ENCODE measurements at places on chromosomes 3 and 15.

GRCh38 chr15:75659928-75660645, 12.4 kb downstream of the SNX33 start:
- DNase-seq = no peak

GRCh38 chr3:124780356-124780755, 50.1 kb downstream of the UMPS start:
- no peak for DNase-seq

DNA sequence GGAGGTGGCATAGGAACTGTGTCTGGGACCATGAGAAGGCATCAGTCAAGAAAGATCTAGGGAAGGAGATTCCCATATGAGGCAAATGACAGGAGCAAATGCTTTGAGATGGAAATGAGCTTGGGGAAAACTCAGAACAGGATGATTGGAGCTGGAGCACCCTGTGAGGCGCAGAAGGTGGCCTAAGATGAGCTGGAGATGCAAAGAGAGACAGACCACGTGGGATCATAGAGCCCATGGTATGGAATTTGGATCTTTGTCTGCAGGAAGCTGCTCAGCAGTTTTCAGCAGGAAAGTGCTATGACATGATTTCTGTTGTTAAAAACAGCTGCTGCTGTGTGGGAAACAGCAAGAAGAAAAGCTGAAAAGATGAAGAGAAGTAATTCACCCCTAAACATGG, 310.6 kb downstream of the MAGI1 start:
- DNase-seq = no peak

DNA sequence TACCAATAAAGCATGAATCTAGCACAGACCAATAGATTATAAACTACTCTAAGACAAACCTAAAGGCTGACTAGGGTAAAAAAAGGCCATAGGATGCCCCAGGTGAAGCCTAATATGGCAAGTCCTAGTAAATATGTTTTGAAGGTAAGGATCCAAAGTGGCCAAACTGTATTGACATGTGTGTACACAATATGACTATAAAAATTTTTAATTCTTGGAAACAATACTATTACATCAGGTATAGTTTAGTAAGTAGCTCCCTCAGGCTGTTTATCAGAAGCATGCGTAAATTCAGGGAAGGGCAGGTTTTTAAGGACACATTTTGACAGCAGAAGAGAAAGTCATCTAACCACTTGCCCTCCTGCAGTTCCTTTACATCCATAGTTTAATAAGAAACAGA, 18.8 kb downstream of the GNB4 start:
- no peak for DNase-seq

GRCh38 chr3:20401253-20401652, 215.2 kb upstream of the SGO1 start:
- DNase-seq = no peak

GRCh38 chr3:23183731-23184130, 19.4 kb upstream of the UBE2E2 start:
- DNase-seq = peak; percentile 4

GRCh38 chr15:77901251-77901881, 176.1 kb downstream of the TBC1D2B start:
- DNase-seq = no peak

DNA sequence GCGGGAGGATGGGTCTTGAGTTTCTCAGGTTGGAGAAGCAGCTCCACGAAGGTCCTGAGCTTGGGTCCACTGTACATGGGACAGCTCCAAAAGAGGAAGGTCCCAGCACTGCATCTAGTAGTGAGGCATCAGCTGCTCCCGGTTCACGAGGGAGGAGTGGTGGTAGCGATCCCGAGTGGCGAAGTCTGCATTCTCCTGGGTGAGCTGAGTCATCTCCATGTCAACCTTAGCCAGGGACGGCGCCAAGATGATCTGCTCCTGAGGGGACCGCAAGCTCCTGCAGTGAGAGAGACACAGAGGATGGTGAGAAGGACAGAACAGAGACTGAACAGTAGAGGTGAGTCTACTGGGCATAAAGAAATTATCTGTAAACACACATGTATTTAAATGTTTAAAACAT, 28.0 kb upstream of the HEG1 start:
- no peak for DNase-seq

- DNase-seq = no peak
Observed at GRCh38 chr3:154349223-154349622, 24.9 kb upstream of the DHX36 start.

GRCh38 chr3:111676211-111677006, 81.3 kb upstream of the ZBED2 start:
- DNase-seq = no peak

DNA sequence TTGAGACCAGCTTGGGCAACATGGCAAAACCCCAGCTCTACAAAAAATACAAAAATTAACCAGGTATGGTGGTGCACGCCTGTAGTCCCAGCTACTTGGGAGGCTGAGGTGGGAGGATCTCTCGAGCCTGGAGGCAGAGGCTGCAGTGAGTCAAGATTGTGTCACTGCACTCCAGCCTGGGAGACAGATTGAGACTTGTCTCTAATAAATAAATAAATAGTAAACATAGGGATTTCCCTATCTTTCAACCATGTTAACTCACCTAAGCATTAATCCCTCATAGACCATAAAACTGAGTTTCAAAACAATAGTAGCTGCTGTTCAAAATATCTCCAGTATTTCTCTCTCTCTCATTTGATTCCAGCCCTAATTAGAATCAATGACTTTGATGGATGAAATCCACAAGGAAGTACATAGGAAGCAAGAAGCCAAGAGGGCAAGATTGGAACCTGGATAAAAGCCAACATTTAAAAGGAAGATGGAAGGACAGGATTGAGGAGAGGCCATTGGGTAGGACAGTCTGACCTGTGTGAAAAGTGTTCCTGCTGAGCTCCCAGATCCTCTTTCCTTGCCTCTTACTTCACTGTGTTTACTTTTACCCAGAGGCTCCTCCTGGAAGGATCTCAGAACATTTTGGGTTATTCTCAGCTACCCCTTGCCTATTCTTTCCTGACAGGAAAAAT, 12.4 kb upstream of the TTBK2 start:
- DNase-seq = no peak

DNA sequence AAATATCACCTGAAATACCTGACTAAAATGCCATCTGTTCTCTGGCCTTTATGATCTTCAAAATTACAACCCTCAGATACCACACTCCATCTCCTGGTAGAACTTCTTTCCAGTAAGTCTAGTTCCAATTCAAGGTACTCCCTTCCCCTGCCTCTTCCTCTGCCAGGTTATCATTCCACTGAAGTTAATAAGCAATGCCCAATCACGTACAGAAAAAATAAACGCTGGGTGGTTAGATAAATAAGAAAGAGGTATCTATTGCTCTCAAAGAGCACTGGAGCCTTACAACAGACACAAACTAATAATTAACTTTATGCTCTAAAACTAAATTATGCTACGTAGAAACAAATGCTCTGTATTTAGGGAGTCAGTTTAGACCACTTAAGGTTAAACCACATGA, 112.5 kb downstream of the MYO9A start:
- no peak for DNase-seq

DNA sequence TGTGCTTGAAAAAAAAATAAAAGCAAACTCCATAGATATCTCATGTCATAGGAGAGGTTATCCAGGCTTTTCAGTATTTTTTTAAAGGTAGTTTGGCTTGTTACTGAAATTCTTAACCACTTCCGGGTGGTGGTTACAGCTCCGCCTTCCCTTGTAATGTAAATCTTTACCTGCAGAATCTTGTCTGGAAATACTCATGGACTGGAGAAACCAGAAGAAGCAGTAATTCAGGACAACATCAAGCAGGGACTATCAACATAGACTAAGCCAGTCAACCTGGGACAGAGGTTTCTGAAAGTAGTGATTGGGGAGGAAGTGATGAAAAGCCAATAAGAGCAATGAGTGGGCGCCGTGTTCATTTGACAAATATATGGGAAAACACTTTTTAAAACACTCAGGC, 78.9 kb upstream of the SKOR1 start:
- DNase-seq = no peak

DNA sequence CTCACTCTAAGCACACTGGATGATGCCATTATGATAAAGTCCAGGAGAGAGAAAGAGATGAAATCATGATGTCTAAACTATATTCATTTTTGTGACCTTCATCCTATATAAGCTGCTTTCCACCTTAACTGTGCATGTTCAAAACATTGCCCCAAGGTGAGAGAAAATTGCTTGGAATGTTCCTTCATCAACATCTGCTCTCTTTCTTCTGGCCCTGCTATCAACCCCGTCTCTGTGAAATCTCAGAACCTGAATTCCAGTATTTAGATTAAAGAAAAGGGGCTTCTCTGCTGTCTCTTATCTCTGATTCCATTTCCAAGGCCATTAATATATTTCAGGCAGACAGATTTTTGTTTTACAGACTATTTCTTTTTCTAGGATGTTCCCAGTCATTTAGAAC, 47.3 kb upstream of the PHLDB2 start:
- no peak for DNase-seq

- DNase-seq = no peak
Observed at GRCh38 chr15:24944954-24945353, 9.8 kb upstream of the SNRPN start.

- no peak for DNase-seq
Observed at GRCh38 chr15:34708422-34708821, 46.4 kb downstream of the GJD2 start.
